ENCODE measurements at places on chromosomes 6 and 20.
A peak's percentile ranks its signal among the peaks of the same experiment; 100 is the strongest.

GRCh38 chr20:11067359-11067758 is 393.6 kb upstream of the JAG1 start:
- no peak for DNase-seq

- DNase-seq = no peak
Observed at GRCh38 chr6:166767230-166767629, 140.2 kb upstream of the RPS6KA2 start.

GRCh38 chr6:16639684-16640480 is 121.4 kb downstream of the ATXN1 start:
- DNase-seq = peak; percentile 36

DNA sequence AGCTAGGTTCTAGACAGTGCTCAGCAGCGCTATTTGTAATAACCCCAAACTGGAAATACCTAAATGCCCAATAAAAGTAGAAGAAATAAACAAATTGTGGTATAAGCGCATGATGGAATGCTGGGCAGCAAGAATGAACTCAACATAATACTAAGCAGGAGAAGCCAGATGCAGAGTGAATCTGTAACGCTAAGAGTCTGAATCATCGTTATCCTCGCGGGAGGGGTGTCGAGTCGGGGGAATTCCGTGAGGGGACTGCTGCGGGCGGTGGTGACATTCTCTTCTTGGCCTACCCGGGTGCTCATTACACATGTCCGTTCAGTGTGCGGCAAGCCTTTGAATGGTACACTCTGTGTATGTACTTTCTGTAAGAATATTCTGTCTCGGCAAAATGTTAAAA is 83.7 kb downstream of the SULF2 start:
- DNase-seq = no peak

DNA sequence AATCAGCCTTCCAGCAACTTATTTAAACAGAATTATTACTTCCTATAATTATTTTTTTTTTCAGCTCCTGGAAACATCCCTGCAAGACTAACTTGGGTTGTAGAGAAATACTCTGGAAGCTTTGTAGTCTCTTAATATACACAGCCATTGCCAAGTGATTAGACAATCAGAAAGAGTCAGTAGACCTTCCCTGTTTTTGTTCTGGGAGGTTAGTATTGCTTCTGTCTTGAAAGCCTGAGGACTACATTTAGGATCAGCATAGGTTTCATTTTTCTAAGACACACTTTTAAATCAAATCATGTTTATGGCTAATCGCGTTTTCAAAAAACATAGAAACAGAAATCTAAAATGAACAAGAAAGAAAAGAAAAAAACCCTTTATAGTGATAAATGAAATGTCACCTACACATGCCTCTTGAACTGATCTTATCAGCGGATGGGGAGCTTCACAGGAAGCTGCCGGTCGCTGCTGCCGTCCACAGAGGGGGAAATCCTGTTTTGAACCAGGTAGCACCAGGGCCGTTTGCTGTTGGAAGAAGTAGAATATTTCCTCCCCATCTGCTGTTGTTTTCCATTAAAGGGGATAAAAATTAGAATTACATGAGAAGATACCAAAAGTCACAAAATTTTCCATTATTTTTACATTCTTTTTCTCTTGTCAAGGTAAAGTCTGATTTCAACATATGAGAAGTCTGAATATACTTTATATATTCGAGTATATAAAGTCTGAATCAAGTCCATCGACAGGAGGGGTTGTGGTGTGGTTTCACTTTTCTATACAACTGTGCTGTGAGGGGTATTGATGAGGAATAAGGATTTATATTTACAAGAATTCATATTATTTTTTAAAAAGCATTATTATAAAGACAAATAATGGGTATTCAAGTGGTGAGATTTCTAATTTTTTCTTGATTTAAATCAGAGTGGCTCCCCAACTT is 94.6 kb downstream of the ARMC2 start:
- DNase-seq = no peak

DNA sequence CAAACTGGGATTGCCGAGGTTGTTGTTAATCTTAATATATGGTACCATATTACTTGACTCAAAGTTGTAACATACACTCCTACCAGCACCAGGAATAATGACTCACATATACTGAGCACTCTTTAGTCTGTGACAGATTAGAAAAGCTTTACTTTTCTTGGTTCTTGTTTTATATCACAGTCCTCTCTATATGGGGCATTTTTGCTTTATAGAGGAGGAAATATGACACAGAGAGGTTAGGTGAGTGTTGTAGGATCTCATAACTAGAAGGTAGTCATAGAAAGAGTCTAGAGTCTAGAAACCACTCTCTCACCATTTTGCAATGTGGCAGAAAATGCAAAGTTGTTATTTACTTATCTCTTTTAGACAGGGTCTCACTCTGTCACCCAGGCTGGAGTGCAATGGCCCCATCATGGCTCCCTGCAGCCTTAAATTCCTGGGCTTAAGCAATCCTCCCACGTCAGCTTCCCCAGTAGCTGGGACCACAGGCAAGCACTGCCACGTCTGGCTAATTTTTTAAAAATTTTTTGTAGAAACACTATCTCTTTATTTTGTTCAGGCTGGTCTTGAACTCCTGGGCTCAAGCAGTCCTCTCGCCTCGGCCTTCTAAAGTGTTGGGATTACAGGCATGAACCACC is 13.4 kb downstream of the TRIM38 start:
- no peak for DNase-seq

GRCh38 chr6:109102762-109103161 is 7.5 kb downstream of the CEP57L1 start:
- DNase-seq = no peak

DNA sequence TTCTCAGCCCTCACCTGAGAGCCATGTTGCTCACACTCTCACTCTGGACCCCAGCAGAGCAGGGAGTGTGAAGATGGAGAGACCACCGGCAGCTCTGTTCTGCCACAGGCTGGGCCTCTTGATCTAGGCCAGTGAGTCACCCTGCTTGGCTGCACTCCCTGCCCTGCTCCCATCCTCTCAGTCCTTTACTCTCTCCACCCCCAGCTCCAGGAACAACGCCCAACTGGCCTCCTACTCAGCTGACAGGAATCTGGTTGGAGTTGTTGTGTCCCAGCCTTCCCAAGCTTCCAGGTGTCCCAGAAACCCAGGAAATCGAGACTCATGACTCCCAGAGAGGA is at the start of gene PSORS1C1:
PSORS1C1 (plus strand) TSS at position 260 of the 338 bp plus-strand sequence. CDS start 14,833 bp downstream, outside the sequence.
- no peak for DNase-seq

All from suppressor macrophage treated with lipopolysaccharide for 4 hours (primary cell).